ENCODE measurements at places on chromosomes 12 and 14.

GRCh38 chr12:127636882-127637281 is 630.1 kb upstream of the TMEM132C start:
- no peak overlapping the region for H3K27ac ChIP-seq
- no peaks in the 10 kb centered on the region for H3K36me3 ChIP-seq
- H3K4me1 ChIP-seq: no peaks in the 10 kb centered on the region
- no peak overlapping the region for H3K4me3 ChIP-seq

GRCh38 chr14:90427848-90428426 is 31.1 kb downstream of the CALM1 start:
- DNase-seq: no peak
- no peak overlapping the region for H3K27ac ChIP-seq
- H3K27me3 ChIP-seq: no peaks in the 10 kb centered on the region
- H3K4me3 ChIP-seq: no peak overlapping the region
- H3K36me3 ChIP-seq: no peaks in the 10 kb centered on the region
- peaks cover 22% of the 10 kb centered on the region for H3K4me1 ChIP-seq

GRCh38 chr12:38350342-38351174 is 34.0 kb downstream of the ALG10B start:
- no peak overlapping the region for H3K4me3 ChIP-seq
- H3K27ac ChIP-seq: no peak overlapping the region
- H3K4me1 ChIP-seq: no peaks in the 10 kb centered on the region
- H3K36me3 ChIP-seq: no peaks in the 10 kb centered on the region

- H3K36me3 ChIP-seq: peaks cover 74% of the 10 kb centered on the region
- no peaks in the 10 kb centered on the region for H3K27me3 ChIP-seq
- no peaks in the 10 kb centered on the region for H3K4me1 ChIP-seq
- no peak overlapping the region for H3K27ac ChIP-seq
Measured at GRCh38 chr14:76193696-76194095, 42.0 kb downstream of the GPATCH2L start.

DNA sequence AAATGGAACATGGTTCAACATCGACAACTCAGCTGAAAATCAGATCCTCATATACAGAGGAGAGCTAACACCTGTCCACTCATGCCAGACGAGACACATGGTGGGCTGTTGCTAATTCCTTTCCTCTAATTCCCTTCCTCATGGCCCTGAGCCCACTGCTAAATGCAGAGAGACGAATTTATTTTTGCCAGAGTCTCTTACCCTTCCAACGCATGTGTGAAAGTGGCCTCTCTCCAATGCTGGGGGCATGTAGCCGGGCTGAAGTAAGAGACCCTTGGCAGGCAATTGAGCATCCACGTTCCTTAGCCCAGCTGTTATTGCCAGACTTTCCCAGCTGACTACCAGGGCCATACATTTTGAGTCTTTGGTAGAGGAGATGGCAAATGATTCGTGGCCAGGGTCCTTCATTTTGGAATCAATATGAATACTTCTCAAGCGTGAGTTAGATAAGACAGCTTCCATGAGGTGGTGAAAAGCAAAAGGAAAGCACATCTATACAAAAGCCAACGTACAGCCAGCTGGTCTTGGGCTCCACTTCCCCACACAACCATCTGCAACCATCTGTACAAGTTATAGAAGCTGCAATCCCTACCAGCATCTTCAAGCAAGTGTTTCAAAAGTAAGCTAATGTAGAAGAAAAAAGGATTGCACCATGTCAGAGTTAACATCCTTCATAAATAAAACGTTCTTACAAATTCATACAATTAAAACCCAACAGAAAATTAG is 28.6 kb downstream of the CORO1C start:
- no peak for DNase-seq
- H3K4me3 ChIP-seq: no peak overlapping the region
- no peaks in the 10 kb centered on the region for H3K27me3 ChIP-seq
- H3K36me3 ChIP-seq: peaks cover 27% of the 10 kb centered on the region
- peaks cover 46% of the 10 kb centered on the region for H3K4me1 ChIP-seq

DNA sequence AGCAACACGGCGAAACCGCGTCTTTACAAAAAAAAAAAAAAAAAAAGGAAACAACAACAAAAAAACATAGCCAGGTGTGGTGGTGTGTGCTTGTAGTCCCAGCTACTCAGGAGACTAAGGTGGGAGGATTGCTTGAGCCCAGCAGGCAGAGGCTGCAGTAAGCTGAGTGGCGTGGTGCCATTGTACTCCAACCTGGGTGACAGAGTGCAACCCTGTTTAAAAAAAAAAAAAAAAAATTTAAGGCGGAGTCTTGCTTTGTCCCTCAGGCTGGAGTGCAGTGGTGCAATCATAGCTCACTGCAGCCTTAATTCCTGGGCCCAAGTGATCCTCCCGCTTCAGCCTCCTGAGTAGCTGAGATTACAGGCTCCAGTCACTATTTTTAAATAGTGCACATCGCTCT is 18.2 kb upstream of the FIGNL2 start:
- DNase-seq: peak; percentile 10
- H3K4me3 ChIP-seq: no peak overlapping the region
- no peak overlapping the region for H3K27ac ChIP-seq
- peaks cover 59% of the 10 kb centered on the region for H3K27me3 ChIP-seq
- peaks cover 54% of the 10 kb centered on the region for H3K4me1 ChIP-seq

DNA sequence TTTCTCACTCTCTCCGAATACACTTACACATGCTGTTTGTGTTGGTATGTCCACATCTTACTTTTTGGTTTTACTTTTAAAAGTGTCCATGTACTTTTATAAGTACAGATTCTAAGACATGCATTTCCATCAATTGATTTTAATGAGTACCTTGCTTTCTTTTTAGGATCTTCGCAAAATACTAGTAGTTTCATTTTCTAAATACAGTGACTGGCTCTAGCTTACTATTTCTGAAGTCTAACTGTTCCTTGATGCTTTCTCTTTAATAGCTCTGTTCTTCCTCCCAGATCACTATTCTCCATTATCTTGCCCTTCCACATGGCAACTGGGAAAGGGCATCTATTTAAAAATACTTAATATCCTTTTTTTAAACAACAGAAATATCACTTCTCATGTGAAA is 164.1 kb downstream of the KITLG start:
- no peak for DNase-seq
- H3K4me3 ChIP-seq: no peak overlapping the region
- no peaks in the 10 kb centered on the region for H3K27me3 ChIP-seq

- no peak overlapping the region for H3K4me3 ChIP-seq
- H3K4me1 ChIP-seq: no peaks in the 10 kb centered on the region
- no peaks in the 10 kb centered on the region for H3K36me3 ChIP-seq
Measured at GRCh38 chr12:13973996-13974395, 7.4 kb downstream of the GRIN2B start.

DNA sequence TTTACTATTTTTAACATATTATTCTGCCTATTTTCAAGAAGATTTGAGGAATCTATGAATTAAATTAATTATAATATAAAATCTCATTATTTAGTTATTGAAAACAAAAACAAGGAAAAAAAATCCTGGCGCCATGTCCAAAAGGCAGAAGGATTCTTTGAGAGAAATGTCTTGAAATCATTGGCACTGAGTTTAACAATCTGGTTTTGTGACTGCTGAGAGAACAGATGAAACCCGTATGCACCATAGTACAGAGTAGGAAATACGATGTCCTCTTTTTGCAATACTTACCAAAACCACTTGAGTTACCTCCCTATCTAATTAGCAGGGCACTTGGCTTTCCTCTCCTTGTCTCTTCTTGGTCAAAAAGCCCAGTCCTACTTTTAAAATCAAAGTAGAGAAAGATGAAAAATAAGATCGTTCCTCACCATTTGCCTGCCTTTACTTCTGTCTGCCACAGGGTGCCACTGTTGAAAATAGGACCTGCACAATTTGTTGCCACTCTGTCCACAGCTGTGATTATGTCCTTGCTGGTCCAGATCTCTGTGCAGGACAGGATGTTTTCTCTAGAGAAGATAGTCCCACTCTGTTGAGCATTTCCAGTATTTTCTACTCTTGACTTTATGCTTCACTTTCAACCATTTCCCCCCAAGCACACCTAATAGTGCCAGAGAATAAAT is 179.7 kb downstream of the PDZRN4 start:
- no peak overlapping the region for H3K4me3 ChIP-seq
- H3K27ac ChIP-seq: no peak overlapping the region
- H3K27me3 ChIP-seq: no peaks in the 10 kb centered on the region

GRCh38 chr12:128817111-128818015 is 6.4 kb downstream of the SLC15A4 start:
- no peaks in the 10 kb centered on the region for H3K27me3 ChIP-seq
- peak overlapping the region; percentile 32 for H3K27ac ChIP-seq
- H3K4me3 ChIP-seq: no peak overlapping the region
- peaks cover 21% of the 10 kb centered on the region for H3K36me3 ChIP-seq

DNA sequence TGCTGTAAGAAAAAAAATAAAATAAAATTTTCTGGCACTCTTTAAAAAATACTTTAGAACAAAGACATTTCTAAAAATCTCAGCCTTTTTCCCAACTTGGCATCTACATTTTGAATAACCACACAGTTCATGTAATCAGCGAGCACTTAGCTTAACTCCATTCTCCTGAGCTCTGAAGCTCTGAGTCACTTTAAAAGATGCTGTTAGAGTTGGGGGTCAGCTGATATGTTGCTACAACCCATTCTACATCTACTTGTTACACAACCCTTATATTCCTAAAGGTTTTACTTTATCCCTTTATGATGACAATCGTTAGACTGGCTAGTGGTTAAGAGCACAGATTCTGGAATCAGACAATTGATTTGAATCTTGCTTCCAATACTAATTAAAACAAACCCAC is 48.3 kb downstream of the SLC41A2 start:
- no peaks in the 10 kb centered on the region for H3K4me1 ChIP-seq
- H3K36me3 ChIP-seq: no peaks in the 10 kb centered on the region
- no peak for DNase-seq
- H3K4me3 ChIP-seq: no peak overlapping the region
- no peaks in the 10 kb centered on the region for H3K27me3 ChIP-seq

DNA sequence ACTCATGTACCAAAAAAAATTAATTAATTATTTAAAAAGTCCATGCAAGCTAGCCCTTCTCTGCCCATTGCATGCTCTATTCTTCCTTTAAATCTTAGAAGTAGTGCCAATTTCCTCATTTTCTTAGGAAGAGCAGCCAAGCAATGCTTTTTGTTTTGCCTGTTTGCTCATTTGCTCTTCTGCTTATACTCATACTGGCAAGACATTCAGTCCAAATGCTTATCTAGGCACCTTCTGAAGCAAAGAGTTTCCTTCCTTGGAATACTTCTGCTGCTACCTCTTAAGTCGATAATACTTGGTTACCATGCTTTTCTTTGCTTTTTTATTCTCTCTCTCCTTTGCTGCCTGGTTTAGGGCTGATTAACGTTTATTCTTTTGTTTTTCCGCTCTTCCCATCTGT is 1318.3 kb downstream of the AACS start:
- no peaks in the 10 kb centered on the region for H3K36me3 ChIP-seq
- H3K27ac ChIP-seq: no peak overlapping the region
- no peak for DNase-seq
- H3K4me1 ChIP-seq: no peaks in the 10 kb centered on the region
- no peak overlapping the region for H3K4me3 ChIP-seq

DNA sequence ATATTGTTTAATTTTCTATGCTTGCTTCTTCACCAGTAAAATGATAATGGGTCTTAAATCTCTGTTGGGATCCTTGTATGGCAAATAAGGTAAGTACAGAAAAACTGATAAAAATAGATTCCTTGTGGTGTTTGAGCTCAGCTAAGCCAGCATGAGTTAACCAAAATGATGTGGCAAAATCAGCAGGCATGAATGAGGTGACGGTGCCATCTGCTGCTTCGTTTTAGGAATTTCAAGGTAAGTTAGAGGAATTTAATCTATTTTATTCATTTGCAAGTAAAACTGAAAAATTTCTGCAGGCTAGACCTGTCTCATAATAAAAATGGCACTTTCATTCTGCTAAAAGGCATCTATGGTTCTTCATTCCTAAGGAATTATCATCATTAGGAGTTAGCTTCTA is 10.0 kb upstream of the CLEC7A start:
- no peak for DNase-seq
- no peak overlapping the region for H3K27ac ChIP-seq
- H3K4me3 ChIP-seq: no peak overlapping the region

GRCh38 chr12:4011597-4011996 is 138.4 kb upstream of the PARP11 start:
- peak; percentile 71 for DNase-seq
- H3K36me3 ChIP-seq: no peaks in the 10 kb centered on the region
- H3K27ac ChIP-seq: peak overlapping the region; percentile 75
- no peaks in the 10 kb centered on the region for H3K27me3 ChIP-seq
- no peak overlapping the region for H3K4me3 ChIP-seq
- no peaks in the 10 kb centered on the region for H3K4me1 ChIP-seq

- no peak overlapping the region for H3K27ac ChIP-seq
- no peaks in the 10 kb centered on the region for H3K36me3 ChIP-seq
- DNase-seq: no peak
- no peaks in the 10 kb centered on the region for H3K4me1 ChIP-seq
- H3K4me3 ChIP-seq: no peak overlapping the region
Measured at GRCh38 chr12:18946106-18946505, 183.4 kb upstream of the PLEKHA5 start.

- H3K27ac ChIP-seq: no peak overlapping the region
- DNase-seq: no peak
- no peaks in the 10 kb centered on the region for H3K4me1 ChIP-seq
- no peaks in the 10 kb centered on the region for H3K36me3 ChIP-seq
- H3K27me3 ChIP-seq: no peaks in the 10 kb centered on the region
Measured at GRCh38 chr14:78524196-78524595, 354.0 kb downstream of the NRXN3 start.

Measured in lower lobe of right lung (tissue), 2 donors.